Immature natural killer cell (primary cell): ENCODE measurements at places on chromosomes 11 and 22.

DNA sequence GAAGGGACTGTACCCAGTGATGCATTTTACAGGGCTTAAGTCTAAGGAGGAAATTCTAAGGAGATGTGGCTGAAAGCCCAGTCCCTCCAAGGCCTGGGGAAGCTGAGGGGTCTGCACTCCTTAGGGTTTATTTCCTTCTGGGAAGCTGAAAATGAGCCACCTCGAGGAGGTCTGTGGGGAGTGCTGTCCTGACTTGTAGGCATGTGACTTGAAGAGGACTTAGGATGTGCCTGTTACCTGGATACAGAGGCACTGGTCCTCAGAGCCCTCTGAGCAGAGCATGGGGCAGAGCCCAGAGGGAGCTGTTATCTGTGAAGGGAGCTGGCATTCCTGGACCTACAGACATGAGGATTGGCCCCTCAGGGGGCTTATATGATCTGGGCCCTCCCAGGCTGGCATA lies 77.1 kb downstream of the TP53I11 start:
- peaks cover 24% of the 10 kb centered on the region for H3K27me3 ChIP-seq
- H3K27ac ChIP-seq = no peak overlapping the region
- H3K4me1 ChIP-seq = peaks cover 11% of the 10 kb centered on the region
- no peak overlapping the region for H3K4me3 ChIP-seq
- no peak for DNase-seq

GRCh38 chr22:46054091-46055073 lies 77.4 kb upstream of the WNT7B start:
- H3K4me3 ChIP-seq = peak overlapping the region; percentile 79
- no peaks in the 10 kb centered on the region for H3K36me3 ChIP-seq
- peak overlapping the region; percentile 90 for H3K27ac ChIP-seq
- DNase-seq = peak; percentile 51
- peaks cover 7% of the 10 kb centered on the region for H3K27me3 ChIP-seq
- peaks cover 80% of the 10 kb centered on the region for H3K4me1 ChIP-seq

DNA sequence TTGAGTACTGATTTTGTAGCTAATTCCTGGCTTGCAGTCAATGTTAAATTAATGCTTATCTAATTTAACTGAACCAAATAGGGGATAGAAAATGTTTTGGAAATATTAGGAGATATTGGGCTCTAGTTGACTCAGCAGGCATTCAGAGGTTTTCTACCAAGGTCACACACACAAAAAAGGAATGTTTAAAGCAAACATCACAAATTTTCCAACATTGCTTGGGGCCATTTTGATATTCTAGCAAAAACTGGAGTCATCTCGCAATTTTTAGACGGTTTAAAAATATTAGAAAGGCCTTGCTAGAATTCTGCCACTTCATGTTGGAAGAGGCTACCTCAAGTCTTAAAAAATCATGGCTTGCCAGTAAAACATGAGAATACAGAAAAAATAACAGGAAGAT lies 2082.1 kb upstream of the RAG2 start:
- H3K4me1 ChIP-seq = peaks cover 14% of the 10 kb centered on the region
- peaks cover 2% of the 10 kb centered on the region for H3K27me3 ChIP-seq
- no peak overlapping the region for H3K27ac ChIP-seq
- no peak overlapping the region for H3K4me3 ChIP-seq
- no peak for DNase-seq
- no peaks in the 10 kb centered on the region for H3K36me3 ChIP-seq

- no peaks in the 10 kb centered on the region for H3K27me3 ChIP-seq
- H3K4me3 ChIP-seq = peak overlapping the region; percentile 83
- peak overlapping the region; percentile 60 for H3K27ac ChIP-seq
- DNase-seq = no peak
- H3K36me3 ChIP-seq = no peaks in the 10 kb centered on the region
- H3K4me1 ChIP-seq = peaks cover 70% of the 10 kb centered on the region
Observed at GRCh38 chr11:96254854-96255253, 88.1 kb downstream of the MAML2 start.
